ENCODE measurements at places on chromosomes 7 and 10. TPM values are rescaled to one million over a fixed set of nuclear protein-coding genes. Genes with fewer than 3 reads are reported as not detected.

- DNase-seq = peak; percentile 71
Observed at GRCh38 chr7:101882595-101883564, 65.5 kb downstream of the CUX1 start.

Gene SEMA3D
- 15.9 TPM for total RNA-seq

Gene ELAPOR2
- 18.3 TPM for total RNA-seq

- no peak for DNase-seq
Observed at GRCh38 chr10:20492447-20492846, 404.7 kb downstream of the NEBL start.

DNA sequence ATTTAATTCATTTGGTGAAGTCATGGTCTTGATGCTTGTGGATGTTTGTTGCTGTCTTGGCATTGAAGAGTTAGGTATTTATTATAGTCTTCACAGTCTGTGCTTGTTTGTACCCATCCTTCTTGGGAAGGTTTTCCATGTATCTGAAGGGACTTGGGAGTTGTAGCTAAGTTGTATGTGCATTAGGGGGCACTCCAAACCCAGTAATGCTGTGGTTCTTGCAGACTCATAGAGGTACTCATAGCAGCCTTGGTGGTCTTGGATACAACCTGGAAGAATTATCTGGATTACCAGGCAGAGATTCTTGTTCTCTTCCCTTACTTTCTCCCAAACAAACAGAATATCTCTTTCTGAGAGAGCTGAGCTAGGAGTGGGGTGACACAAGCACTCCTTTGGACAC lies 93.2 kb downstream of the ADCYAP1R1 start:
- DNase-seq = no peak

Gene GLI3
- 33.8 TPM for total RNA-seq

Gene TMEM168
- total RNA-seq = 37.0 TPM

DNA sequence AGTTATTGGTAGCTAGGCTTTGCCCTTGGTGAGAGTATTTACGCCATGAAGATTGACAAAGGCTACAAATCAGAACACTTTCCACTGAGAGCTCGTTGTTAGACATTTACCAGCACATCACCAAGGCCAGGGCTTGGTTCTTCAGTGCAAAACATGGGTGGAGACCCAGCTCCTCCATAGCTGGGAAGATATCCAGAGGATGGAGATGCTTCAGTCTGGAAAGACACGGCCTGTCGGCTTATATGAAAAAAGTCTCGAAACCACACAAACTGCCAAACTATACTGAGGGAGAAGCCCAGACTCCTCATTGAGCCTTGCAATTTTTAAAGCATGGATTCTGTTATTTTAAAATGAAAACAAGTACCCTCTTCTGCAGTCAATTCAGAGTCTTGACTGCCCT lies 83.4 kb upstream of the ANLN start:
- no peak for DNase-seq

GRCh38 chr7:72335561-72336381 lies 76.4 kb downstream of the CALN1 start:
- no peak for DNase-seq

Gene C10orf62
- not detected for total RNA-seq

Gene HTRA1
- 123 TPM for total RNA-seq

GRCh38 chr7:155998328-155998691 lies 186.0 kb upstream of the SHH start:
- no peak for DNase-seq

Gene NUTM2E
- total RNA-seq = not detected

DNA sequence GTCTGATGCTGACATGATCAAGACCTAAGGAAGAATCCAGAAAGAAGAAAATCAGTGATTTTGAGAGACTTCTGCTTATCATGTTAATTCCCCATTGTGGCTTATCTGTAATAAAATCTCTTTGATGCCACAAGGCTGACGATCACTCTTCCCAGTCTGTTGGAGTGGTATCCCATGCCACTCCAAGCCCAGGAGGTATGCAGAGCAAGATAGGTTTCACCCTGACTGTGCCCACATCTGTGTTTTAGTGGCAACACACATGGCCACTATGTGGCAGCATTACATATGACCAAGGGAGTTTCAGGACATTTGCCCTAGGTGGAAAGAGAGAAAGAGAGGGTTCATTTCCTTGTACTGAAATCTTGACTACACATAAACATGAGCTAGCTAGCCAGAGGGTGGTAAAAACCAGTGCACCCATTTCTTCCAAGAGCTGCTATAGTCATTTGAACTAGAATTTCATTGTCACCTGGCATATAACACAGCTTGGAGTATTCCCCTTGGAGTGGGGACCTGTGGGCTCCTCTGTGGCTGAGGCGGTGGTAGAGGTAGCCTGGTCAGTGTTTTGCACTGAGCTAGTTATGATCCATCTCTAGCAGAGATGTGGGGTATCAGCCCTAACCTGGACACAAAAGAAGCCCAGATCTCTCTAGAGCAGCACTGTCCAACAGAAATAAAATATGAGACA lies 20.8 kb downstream of the LAMB4 start:
- no peak for DNase-seq

Gene USP54
- total RNA-seq = 66.6 TPM

Gene FBXL13
- 2.5 TPM for total RNA-seq

DNA sequence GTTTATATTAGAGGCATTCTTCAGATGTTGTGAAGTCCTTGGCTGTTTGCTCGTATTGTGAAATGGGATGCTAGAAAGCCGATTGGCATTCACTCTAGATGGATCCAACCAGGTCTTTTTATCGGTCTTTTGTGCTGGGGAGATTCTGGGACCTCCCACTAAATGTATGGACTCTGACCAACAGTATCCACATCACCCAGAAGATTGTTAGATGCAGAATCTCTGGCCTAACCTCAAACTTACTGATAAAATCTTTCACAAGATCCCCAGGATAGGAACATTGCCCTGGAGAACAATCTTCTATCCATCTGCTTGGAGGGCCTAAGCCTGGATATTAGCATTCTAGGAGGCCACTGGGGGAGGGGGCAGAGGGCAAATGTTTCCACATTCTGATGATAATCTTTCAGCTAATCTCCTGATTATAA lies 160.9 kb downstream of the PLXDC2 start:
- no peak for DNase-seq

Gene SLC26A3
- not detected for total RNA-seq

DNA sequence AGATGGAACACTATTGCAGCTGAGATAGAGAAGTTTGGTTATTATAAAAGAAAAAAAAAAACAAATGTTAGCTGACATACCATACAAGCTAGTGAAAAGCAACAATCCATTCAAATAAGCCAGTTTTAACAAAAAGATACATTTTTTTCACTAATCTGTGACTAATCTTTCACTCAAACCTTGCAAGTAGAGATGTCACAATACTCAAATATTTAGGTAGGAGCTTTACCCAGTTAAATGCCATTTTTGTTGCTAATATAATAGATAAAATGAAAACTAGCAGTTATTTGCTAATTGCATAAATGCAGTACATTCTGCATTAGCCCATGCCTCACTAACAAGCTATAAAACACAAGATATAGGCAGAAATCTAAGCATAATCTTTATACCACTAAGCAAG lies 123.6 kb downstream of the BTAF1 start:
- no peak for DNase-seq

- no peak for DNase-seq
Observed at GRCh38 chr7:31125171-31125570, 73.1 kb downstream of the ADCYAP1R1 start.

DNA sequence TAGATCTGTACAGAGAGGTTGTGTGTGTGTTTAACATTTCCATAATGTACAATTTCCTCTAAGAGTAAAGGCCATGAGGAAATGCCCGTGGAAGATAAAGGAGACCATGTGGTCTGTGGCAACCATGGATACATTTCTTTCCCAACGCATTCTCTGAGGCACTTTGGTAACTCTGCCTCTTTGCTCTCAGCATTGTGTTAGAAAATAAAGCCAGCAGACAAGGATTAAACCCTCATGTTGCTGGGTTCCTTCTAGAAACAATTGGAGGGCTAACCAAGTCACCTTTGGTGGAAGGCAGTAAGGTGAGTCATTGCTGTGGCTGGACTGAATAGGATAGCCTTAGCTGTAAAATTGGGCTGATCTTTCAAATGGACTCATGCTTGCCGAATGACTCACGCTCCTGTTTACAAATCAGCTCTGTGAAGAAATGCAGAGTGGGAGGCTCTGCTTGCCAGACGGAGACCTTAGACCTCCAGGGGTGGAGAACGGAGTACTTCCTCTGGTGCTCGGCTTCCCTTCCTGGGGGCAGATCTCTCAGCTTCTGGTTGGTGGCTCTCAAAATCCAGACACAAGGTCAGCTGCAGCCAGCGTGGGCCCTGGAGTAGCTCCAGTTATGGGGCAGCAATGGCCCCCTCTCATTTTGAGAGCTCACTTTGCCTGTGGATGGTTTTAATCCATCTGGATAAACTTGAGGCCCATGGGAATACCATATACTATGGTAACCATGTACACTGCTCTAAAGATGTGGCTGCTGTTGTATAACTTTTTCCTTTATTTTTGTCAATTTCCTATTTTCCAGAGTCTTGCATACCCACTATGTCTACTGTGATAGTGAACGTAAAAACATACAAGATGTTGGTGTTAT lies 137.3 kb downstream of the TCF7L2 start:
- no peak for DNase-seq

DNA sequence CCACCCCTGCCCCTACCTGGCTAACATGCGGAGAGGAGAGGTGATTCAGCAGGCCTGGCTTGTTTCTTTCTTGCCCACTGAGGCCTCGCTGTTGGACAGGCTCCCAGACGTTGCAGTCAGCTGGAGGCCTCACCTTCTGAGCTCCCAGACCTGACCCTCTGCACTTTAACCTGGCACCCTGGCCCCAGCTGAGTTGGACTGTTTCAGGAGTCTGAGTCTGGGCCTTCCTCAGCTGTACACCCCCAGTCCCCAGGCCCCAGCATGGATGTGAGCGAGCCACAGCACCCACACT lies 35.0 kb downstream of the UNC5B start:
- DNase-seq = no peak

GRCh38 chr10:33352175-33352574 lies 17.7 kb upstream of the NRP1 start:
- DNase-seq = no peak

GRCh38 chr7:106523482-106523881 lies 137.5 kb downstream of the CCDC71L start:
- no peak for DNase-seq

GRCh38 chr10:81875467-81876252 lies 666 bp downstream of the NRG3 start:
- no peak for DNase-seq

DNA sequence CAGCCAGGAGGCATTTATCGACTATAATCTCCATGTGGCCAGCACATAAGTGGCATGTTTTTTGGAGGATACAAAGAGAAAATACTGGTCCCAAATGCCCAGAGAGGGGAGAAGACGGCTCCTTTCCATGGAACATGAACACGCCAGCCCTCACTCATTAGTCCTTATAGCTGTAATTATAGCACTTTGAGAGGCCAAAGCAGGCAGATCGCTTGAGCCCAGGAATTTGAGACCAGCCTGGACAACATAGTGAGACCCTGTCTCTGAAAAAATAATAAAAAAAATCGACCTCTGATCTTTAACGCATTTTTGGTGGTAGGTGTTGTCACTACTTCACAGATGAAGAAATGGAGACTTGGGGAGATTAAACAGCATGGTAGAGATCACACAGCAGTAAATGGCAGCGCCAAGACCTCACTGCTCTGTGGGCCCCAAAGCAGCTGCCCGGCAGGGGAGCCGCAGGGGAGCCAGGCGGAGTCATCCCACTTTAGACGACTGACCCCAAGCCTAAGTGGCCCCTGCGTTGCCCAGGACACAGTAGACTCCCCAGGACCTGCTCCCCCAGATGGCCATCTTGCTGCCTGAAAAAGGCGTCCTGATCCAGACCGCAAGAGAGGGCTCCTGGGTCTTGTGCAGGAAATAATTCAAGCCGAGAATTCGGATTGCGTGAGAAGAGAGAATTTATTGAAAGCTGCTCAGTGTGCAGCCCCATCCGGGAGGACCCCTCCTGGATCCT lies 21.2 kb upstream of the PRKAG2 start:
- DNase-seq = no peak

DNA sequence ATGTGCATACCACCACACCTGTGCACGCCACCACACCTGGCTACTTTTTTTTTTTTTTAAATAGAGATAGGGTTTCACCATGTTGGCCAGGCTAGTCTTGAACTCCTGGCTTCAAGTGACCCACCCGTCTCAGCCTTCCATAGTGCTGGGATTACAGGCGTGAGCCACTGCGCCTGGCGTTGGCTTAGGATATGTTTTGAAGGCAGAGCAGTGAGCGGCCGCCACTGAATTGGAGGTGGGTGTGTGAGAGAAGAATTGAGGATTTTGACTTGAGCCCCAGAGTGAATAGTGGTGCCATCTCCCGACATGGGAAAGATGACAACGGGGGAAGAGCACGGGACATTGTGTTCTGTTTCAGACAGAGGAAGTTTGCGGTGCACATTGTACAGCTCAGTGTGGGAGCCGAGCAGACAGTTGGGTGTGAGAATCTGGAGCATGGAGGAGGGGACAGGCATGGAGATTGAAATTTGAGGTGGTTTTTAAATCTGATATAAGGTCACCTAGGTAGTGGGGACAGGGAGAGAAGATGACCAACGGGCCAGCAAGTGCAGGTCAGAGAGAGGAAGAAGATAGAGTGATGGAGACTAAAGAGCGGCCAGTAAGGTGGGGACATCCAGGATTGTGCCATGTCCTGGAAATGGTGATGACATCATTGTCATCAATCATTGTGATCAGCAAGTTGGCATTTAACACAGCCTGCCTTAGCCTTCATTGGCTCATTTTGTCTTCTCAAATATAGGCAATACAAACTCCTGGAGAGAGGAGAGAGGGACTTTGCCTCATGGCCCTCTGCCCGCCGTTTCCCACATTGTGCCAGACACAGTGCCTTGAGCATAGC lies 35.8 kb downstream of the VWA2 start:
- no peak for DNase-seq

DNA sequence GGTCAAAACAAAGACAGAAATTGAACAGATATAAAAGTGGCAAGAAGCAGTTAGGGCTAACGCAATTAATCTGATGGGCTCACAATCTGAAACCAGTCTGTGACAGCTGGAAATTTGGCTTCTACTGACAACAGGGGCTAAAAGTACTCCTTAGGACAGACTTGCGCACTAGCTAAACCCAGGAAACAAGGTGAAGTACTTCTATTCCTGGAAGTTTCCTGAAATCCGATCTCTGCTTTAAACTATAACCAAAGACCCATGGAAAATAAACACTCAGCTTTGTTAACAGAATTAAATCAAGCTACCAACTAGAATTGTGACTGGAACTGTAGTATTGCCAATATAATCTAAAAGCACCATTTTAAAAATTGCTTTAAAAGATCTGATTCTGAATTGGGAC lies 520.2 kb upstream of the ZWINT start:
- no peak for DNase-seq

GRCh38 chr10:58217612-58218011 lies 50.1 kb downstream of the IPMK start:
- DNase-seq = no peak

Gene FGL2
- total RNA-seq = 269 TPM

Gene UPK3BL2
- 31.6 TPM for total RNA-seq

- no peak for DNase-seq
Observed at GRCh38 chr7:134318443-134318842, 1.7 kb upstream of the SLC35B4 start.

DNA sequence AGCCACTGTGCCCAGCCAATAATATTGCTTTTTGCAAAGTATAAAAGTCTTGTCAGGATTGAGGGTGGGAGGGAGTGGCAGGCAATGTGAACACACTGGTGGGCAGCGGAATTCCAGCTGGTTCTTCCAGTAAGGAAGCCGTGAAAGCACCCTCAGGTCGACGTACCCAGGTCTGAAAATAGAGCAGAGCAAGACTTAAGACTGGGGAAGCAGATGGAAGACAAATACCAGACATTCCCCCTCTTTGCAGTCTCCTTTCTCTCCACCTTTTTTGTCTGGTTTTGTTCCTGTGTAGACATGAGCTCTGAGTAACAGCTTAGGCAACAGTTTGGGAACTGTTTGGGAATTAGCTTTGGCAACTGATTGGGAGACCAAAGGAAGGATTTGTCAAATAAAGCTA lies 17.6 kb upstream of the CSTF2T start:
- DNase-seq = no peak

Gene EEF1AKMT2
- total RNA-seq = 21.3 TPM
